Right renal cortex interstitium (tissue), 3 donors: ENCODE measurements at places on chromosomes 2 and 18.

GRCh38 chr18:26487437-26487836, 60.9 kb downstream of the KCTD1 start:
- DNase-seq, result no peak

- DNase-seq, result no peak
Observed at GRCh38 chr18:60232541-60232940, 140.0 kb downstream of the MC4R start.

DNA sequence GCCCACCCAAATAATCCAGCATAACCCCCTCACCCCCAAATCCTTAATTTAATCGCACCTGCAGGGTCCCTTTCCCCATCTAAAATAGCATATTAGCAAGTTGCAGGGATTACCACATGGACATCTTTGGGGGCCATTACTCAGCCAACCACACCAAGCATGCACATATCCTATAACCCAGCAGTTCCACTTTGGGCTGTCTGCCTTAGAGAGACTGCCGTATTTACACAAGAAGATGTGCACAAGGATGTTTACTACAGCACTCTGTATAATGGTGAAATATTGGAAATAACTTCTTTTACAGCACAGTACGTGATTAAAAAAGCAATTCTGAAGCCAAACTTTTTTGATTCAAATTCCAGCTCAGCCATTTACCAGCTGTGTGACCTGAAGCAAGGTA, 17.3 kb upstream of the LDLRAD4 start:
- no peak for DNase-seq

GRCh38 chr2:235535423-235536130, 41.7 kb downstream of the AGAP1 start:
- no peak for DNase-seq

GRCh38 chr2:190023860-190024259, 38.7 kb downstream of the MSTN start:
- DNase-seq, result peak; percentile 10

- no peak for DNase-seq
Observed at GRCh38 chr2:70504750-70505149, 48.9 kb downstream of the TGFA start.

DNA sequence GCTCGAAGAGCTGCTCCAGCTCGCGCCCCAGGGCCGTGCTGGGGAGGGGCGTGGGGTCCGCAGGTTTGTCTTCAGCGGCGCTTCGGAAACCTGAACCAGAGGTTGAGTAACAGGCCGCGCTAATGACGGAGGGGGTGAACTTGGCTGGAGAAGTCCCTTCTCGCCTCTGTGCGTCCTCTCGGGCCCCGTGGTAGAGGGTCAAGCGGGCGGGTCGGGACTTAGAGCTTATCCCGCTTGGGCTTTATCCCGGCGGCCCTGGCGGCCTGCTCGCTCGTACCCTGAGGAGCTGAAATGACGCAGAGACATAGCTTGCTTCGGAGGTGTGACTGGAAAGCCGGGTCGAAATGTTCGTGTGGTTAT, 479 bp downstream of the RNMT start:
- DNase-seq, result no peak

DNA sequence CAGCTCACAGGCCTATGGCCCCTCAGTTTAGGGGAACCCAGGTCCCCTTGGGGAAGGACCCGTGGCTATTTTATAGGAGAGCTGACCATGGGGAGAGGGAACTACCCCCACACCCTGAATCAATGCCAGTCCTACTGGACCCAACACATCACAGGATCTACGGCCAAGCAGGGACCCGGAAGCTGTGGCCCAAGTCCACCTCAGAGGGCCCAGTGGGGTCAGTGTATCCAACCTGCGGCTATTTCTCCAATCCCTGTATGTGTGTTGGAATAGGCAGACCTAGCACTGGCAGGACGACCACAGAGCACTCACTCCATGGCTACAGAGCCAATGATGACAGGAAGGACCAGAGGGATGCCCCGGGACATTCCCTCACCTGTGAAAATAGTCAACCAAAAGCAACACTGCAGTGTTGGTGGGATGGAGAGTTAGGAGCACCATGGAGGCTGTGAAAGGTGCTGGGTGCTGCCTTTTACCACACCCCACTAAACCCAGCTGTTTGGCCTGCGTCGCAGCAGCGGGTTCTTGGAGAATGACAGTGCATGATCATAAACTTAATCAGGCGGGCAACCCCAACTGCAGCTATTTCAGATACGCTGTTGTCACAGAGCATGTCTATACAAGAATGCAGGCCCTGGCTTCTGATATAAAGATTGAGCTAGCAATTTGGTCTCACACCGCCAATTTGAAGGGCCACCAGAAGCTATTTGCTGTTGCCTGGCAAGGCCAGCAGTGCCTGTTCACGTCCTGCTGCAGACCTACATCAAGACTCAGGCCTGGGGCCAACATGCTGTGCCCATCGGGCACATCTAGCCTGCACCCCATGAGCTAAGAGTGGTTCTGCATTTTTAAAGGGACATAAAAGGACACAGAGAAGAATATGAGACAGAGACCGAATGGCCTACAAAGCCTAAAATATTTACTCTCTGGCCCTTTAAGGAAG, 110.4 kb downstream of the EIPR1 start:
- DNase-seq, result no peak

DNA sequence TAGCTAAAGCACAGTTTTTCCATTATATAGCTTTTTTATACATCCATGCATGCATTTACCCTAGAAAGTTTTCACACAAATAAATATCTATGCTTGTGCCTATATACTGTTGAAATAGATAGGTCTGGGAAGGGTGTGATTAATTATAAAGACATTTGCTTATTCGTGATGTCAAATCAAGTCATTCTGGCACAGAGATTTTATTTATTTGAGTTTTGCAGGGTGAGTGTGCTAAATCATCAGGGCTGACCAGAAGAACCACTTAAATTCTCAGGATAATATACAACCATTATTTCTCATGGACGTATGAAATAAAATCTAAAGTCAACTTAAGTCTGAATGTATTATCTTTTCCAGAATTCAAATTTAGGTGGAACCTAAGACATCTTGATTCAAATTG, 295.5 kb downstream of the EPHA4 start:
- no peak for DNase-seq

GRCh38 chr2:147327613-147328012, 517.2 kb upstream of the ACVR2A start:
- DNase-seq, result no peak
